ENCODE measurements at places on chromosomes 1 and 21.

- DNase-seq: no peak
These were observed 361.0 kb downstream of the ADGRL2 start for GRCh38 chr1:82161700-82162141.

DNA sequence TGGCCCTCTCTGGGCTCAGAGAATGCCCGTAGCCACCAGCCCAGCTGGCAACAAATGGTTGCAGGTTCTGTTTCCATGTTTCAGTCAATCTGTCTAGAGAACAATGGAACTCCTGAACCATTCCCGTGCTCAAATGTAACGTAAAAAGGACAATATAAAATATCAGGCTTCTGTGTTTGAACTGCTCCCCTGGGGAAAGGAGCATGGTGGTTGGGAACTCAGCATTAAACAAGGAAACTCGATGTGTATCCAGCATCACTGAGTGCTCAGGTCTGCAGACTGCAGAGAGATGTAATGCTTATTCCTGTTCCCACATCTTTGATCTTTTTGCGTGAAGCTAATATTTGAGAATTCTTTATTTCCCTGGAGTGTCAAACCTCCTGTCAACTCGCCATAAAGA lies 326.5 kb downstream of the KIF26B start:
- no peak for DNase-seq

GRCh38 chr1:101365186-101365585 lies 128.4 kb downstream of the S1PR1 start:
- DNase-seq: peak; percentile 19

- peak; percentile 26 for DNase-seq
These were observed 64.9 kb downstream of the TGFB2 start for GRCh38 chr1:218409946-218410510.

GRCh38 chr1:85406081-85406480 lies 58.9 kb downstream of the DDAH1 start:
- DNase-seq: no peak

GRCh38 chr1:80656014-80656636 lies 1144.6 kb upstream of the ADGRL2 start:
- DNase-seq: no peak

GRCh38 chr1:56481140-56481694 lies 98.1 kb downstream of the PLPP3 start:
- no peak for DNase-seq

- DNase-seq: no peak
These were observed 108.4 kb downstream of the BEND5 start for GRCh38 chr1:48668339-48668738.

DNA sequence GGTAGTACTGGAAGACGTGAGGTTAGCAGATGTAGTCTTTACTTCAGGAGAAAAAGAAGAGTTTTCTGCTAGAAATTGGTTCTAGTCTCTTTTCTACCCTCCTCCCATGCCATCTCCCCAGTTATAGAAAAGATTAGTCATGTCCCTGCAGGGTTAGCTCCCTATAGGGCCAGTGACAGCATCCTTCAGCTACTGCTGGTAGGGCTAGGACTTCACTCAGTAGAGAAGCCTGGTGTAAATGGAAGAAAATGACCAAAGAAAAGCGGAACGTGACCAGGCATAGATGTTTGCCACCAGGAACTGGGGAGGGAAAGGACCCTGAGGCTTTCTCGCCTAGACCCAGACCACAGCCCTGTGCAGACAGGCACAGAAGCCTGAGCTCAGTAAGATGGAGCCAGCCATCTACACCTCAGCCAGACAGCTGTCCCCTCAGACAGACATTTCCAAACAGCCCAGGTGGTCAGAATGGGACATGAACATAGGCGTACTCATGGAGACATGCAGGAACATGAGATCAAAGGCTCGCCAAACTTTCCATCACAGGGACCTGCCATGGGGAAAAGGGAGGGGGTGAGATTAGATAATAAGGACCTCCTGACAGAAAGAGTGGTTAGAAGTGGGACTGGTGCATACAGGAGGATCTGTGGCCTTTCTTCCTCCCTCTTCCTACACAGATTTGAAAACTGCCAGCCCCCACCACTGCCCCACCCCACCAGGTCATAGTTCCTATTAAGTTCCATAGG lies 23.5 kb upstream of the SLAMF9 start:
- no peak for DNase-seq

DNA sequence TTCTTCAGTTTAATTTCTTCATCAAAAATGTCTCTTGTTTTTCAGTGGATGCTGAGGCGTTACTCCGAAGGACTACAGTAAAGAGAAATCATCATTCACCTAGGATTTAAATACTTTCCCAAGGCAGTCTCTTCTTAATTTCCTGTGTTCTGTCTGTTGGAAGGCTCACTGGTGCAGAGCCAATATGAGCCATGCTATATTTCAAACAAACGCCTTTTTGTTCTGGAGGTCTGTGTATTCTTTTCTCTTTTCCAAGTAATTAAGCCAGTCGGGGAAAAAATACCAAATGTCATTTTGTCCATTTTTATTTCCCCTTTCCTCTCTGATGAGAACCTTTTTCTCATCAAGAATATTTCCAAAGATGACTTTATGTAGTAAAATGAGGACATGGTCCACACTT lies 206.5 kb downstream of the RWDD3 start:
- no peak for DNase-seq

DNA sequence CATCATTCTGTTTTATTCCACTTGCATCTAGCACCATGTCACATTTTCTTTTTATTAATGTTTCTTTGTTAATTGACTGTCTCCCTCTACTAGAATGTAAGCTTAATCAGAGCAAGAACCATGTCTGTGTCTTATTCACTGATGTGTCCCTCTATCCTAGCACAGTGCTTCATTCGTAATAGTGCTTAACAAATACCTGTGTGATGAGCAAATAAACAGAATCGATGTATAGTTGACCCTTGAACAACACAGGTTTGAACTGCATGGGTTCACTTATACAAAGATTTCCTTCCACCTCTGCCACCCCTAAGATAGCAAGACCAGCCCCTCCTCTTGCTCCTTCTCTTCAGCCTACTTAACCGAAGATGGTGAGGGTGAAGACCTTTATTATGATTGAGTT lies 42.9 kb upstream of the MAN1A2 start:
- DNase-seq: no peak

DNA sequence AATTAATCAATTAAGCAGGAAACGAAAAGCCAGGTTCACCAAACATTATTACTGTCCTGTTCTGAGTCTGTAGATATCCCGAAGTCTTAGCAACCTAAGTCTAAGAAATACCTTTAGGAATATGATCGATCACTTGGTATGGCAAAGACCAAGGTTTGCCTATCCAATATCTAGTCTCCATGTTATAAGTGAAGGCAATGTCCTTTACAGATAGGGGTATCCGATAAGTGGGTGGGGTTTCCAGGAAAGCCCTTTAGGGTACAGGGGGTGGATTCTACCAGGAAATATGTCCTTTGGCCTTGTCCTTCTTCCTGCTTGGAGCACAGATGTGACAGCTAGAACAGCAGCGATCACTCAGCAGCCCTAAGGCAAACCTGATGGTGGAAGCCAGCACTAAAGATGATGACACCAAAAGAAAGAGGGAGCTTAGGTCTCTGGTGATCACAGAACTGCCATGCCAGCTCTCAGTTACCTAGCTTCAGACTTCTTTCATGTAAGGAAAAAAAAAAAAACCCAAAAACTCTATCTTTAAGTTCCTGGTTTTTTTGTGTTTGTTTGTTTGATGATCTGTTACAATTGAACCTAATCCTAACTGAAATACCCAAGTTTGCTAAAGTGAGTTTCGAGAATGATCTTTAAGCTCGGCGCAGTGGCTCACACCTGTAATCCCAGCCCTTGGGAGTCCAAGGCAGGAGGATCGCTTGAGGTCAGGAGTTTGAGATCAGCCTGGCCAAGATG lies 40.8 kb downstream of the DSTYK start:
- no peak for DNase-seq

DNA sequence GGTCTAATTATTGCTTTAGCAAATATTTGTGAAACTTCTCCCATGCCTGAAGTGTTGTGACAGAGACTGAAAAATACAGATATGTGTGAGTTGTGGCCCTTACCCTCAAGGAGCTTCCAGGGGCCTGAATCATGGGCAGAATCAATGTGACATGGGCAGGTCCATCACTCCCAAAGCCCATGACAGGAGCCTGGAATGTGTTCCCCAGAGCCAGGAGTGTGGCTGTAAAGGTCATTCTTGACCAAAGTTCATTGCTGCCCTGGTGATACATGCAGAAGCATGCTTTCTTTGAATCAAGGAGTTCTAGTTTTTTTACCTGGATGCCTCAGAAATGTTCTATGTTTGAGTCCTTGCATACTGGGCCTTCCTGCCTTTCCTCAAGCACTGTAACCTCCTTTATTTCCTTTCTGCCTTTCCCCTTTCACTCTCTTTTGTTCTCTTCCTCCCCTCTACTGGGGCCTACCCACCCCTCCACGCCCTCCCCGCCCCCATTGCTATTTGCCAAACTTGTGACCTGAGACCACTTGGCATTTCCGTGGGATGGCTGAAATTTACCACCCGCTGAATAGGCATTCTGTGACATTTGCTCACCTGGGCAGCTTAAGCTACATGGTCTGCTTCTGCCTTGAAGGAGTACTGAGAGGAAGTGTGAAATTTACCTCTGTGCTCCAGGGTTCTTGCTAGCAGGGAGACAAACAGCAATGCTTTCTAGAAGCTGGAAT lies 19.7 kb downstream of the PBX1 start:
- no peak for DNase-seq

GRCh38 chr1:39204441-39205081 lies at the start of gene MACF1:
TSS of gene MACF1 (plus strand) at chr1:39204695. CDS start at chr1:39205023, 328 bp downstream.
- peak; percentile 78 for DNase-seq

DNA sequence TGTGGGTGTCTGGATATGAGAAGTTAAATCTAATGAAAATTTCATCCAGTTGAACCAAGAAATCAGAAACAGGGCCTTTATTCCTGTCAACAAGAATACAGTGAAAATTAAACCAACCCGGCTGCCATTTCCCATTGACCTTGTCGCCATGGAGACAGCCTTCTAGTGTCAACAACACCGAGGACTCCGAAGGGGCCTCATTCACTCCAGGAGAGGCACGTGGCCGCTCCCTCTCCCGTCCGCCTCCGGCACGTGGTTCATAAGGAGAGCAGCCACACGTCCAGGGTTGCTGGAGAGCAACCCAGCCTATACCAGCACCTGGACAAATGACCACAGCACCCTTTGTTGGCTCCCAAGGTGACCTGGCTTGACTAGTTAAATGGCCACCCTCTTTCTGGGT lies 120.3 kb upstream of the VAMP3 start:
- no peak for DNase-seq

DNA sequence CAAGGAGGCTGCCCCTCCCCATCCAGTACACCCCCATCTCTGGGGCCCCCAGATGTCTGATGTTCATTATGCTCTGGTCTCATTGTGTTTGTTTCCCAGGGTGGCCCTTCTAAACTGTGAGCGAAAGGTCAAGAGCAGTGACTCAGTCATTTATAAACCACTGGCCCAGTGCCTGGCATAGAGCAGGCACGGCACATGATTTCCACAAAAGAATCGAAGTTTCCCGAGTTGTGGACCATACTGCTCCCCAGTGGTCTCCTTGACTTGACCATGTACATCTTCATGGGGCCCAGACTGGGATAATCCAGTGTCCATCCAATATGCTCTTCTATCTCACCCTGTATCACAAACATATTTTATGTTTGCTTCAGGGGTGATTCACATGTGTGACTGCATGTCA lies 153.3 kb downstream of the NR5A2 start:
- DNase-seq: peak; percentile 62

Data from AG20443 (cell line).